ENCODE measurements at places on chromosomes 12 and 14. TPM values are rescaled to one million over a fixed set of nuclear protein-coding genes. Genes with fewer than 3 reads are reported as not detected.

- no peak for DNase-seq
These were observed 131.4 kb downstream of the RPAP3 start for GRCh38 chr12:47574252-47575021.

DNA sequence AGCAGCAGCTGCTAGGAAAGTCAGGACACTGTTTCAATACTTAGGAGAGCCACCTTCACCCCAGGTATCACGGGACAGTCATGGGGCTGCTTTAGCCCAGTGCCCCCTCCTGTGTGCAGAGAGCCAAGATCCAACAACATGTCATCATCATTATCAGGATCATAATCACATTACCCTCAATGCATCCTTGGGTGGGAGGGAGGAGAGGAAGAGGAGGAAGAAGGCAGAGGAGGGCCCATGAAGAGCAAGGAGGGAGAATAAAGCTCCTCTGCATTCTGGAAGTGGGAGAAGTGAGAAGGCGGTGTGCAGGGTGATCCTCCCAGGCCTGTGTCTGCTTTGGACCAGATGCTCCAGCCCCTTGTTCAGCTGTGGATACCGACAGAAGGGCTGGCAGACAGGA is 64.2 kb downstream of the TSPAN11 start:
- DNase-seq, result no peak

- no peak for DNase-seq
These were observed 7.9 kb upstream of the KRT86 start for GRCh38 chr12:52266514-52266913.

- DNase-seq, result no peak
These were observed 108.5 kb downstream of the ANO6 start for GRCh38 chr12:45324391-45324790.

GRCh38 chr12:53567961-53568808 is 58.0 kb downstream of the ATF7 start:
- DNase-seq, result no peak

GRCh38 chr12:78778339-78778738 is 86.2 kb upstream of the SYT1 start:
- no peak for DNase-seq

GRCh38 chr12:105337391-105337790 is 6.9 kb downstream of the C12orf75 start:
- no peak for DNase-seq

- no peak for DNase-seq
These were observed 490.4 kb upstream of the ATP2B1 start for GRCh38 chr12:90199006-90199405.

The PROX2 gene
- total RNA-seq, result not detected

The APOF gene
- not detected for total RNA-seq

GRCh38 chr12:109544955-109545531 is 28.3 kb downstream of the MMAB start:
- DNase-seq, result no peak

The AQP6 gene
- not detected for total RNA-seq

DNA sequence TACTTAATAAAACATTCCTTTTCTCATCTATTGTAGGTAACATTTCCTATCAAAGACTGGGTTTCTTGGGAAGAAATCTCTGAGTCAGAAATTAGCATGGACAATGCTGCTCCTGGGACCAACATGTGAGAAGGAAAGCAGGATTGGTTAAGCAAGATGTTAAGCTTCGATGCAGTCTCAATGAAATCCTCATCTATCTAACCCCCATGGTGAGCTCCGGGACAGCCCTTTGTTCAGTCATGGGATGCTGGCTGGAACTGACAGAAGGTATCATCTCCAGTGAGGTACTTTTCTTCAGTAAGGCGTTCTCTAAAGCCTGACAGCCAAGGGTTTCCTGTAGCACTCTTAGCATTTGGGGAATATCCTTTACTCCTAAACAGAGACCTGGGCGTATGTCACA is 82.8 kb upstream of the SINHCAF start:
- DNase-seq, result no peak

GRCh38 chr12:75591628-75592027 is 80.2 kb upstream of the KRR1 start:
- no peak for DNase-seq

The STON2 gene
- total RNA-seq, result not detected

- no peak for DNase-seq
These were observed 11.7 kb upstream of the OTX2 start for GRCh38 chr14:56821805-56822610.

The NFE2 gene
- not detected for total RNA-seq

- no peak for DNase-seq
These were observed 26.5 kb downstream of the PHETA1 start for GRCh38 chr12:111342376-111342775.

DNA sequence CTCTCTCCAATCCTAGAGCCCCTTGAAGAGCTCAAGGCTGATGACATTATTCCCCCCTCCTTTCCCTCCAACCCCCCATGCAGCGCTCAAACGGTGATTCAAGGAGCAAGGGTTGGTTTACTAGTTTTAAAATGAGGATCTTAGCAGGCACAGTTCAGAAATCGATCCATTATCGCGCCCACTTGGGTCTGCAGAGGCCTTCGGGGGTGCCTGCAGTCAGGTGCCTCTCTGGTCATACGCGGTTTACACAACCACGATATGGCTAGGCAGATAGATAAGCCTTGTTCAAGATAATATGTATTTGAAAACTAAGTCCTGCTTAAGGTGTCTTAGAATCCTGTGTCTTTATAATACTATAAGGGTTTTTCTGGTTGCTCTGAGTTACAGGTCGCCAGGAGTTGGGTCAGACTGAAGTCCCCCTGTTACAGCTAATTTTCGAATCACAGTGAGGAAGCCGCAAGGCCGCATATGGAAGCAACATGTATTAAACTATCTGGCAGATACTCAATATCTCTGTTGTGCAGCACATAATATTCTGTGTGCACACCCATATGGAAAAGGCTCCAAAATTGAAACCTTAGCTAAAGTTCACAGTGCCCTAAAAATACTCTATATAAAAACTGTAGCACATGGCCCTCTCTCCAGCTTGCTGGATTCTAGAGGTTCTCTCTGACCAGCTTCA is 10.0 kb downstream of the BHLHE41 start:
- DNase-seq, result no peak

- DNase-seq, result no peak
These were observed 150.1 kb downstream of the NTF3 start for GRCh38 chr12:5582018-5582417.

DNA sequence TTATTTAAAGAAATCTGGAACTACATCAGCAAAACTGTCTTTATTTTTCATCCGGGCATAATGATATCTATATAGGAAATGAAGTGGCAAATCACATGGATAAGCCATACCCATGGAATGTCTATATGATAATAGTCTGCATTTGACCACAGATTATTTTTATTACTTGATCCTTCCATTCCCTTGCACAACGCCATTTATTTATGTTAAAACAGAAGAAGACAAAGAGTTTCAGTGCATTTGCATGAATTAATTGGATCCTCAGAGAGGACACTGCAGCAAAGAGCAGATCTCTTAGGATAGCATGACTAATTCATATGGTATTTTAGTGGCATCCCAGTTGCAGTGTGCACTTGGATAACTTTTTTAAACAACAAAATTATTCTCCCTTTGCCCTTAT is 345.0 kb downstream of the CCDC91 start:
- DNase-seq, result no peak

- no peak for DNase-seq
These were observed 149.3 kb downstream of the CALM1 start for GRCh38 chr14:90545966-90546751.

The KLHDC2 gene
- total RNA-seq, result 86.4 TPM
